AG04450 (cell line): ENCODE measurements at places on chromosomes 3 and 15.

- DNase-seq: no peak
Observed at GRCh38 chr3:169640467-169641148, 22.9 kb downstream of the MECOM start.

DNA sequence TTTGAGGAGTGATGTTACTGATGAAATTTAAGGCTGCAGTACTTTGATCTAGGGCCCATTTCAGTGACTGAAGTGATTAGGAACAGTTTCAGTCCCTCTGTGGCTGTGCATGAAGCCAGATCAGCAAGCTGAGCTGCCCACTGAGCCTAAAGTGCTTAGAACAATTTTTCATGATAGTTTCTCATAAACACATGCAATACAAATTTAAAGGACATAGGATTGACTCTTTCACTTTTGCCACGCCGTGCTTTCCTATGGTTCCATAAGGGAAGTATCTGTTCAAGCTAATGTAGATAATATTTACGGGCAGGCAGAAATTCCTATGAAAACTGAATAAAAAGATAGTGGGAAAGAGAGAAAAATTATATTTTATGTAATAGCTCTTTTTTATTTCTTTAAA is 10.6 kb downstream of the ANKUB1 start:
- DNase-seq: no peak

GRCh38 chr3:95277613-95278012 is 1214.8 kb downstream of the NSUN3 start:
- DNase-seq: no peak

- no peak for DNase-seq
Observed at GRCh38 chr3:59609657-59610348, 560.0 kb upstream of the CFAP20DC start.

DNA sequence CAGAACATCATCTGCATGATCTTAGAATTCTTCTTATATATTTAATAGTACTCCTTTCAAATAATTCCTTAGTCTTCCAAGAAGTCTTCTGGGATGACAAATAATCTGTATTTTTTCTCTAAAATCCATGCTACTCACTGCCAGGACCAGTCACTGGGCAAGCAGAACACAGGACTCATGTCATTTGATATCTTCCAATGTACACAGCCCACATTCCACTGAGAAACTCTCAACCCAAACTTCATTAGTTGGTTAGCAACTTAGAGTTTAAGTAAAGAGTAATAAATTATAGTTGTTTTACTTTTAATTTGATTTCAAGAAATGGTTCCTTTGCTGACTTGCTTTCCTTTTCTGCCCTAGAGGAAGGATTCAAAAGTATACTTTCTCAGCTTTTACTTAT is 317.0 kb downstream of the VGLL3 start:
- no peak for DNase-seq

- DNase-seq: no peak
Observed at GRCh38 chr15:25803541-25803940, 59.6 kb downstream of the ATP10A start.

- no peak for DNase-seq
Observed at GRCh38 chr15:29612701-29613100, 209.6 kb downstream of the TJP1 start.

- no peak for DNase-seq
Observed at GRCh38 chr3:54424292-54424691, 301.9 kb downstream of the CACNA2D3 start.

DNA sequence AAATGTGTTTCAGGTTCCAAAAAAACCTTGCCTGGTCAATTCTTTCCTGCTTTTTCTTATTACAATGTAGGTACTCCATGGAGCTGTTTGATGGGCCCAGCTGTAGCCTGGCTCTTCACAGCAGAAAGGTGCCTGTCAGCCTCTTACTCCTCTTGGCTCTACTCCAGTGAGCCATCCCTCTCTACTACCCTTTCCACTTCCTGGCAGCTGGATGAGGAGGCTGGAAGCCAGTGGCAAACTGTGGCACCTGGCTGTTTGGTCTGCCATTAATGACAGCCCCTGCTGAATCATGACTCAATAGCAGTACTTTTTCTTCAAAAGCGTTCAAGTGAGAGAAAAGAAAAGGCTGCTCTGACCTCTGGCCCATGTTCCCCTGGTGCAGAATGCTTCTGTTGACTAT is 618.1 kb downstream of the PYDC2 start:
- no peak for DNase-seq

- DNase-seq: no peak
Observed at GRCh38 chr3:63912768-63913588, 795 bp upstream of the SCAANT1 start.

- DNase-seq: peak; percentile 64
Observed at GRCh38 chr15:43465100-43465499, 27.9 kb downstream of the TP53BP1 start.

- peak; percentile 42 for DNase-seq
Observed at GRCh38 chr15:52679232-52680040, at the start of gene ATOSA. Gene ATOSA, minus strand, starts transcription at chr15:52679388. Its CDS starts 1,367 bp downstream, at chr15:52678021.

GRCh38 chr3:73206030-73206429 is 144.6 kb downstream of the EBLN2 start:
- DNase-seq: no peak

GRCh38 chr15:50262533-50262932 is 3.0 kb downstream of the HDC start:
- no peak for DNase-seq

DNA sequence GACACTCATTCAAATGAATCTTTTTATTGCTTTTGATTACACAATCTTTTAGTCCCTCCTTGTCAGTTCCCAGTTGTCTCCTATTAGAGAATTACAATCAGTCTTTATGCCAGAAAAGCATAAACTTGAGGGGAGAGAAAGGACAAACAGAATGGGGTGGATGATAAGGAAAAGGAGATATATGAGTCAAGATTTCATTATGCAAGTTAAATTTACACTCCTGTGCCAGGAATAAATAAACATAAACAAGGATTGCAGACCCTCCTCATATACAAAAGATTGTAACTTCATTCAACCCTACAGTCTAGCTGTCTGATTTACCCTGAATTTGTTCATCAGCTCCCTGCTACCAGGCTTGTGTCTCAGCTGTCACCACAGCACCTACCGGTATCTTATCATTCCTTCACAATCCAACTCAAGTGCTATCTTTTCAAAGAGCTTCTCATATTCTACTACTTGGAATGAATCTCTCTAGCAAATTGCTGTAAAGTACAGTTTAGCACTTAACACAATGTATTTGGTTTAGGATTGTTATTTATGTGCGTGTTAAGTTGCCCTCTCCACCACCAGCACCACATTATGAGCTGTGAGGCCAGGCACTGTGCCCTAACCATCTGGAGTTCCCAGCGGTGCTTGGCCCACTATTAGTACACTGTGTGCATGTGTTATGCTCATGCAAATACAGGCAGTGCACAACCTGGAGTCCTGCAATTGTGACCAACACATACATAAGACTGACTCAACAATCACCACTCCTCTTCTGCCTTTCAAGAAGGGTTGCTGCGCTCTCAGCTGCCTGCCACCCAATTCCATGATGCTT is 504.1 kb downstream of the TBL1XR1 start:
- DNase-seq: no peak

- DNase-seq: no peak
Observed at GRCh38 chr3:71194785-71195184, 388.7 kb downstream of the FOXP1 start.

- no peak for DNase-seq
Observed at GRCh38 chr3:105065895-105066839, 300.5 kb upstream of the ALCAM start.

DNA sequence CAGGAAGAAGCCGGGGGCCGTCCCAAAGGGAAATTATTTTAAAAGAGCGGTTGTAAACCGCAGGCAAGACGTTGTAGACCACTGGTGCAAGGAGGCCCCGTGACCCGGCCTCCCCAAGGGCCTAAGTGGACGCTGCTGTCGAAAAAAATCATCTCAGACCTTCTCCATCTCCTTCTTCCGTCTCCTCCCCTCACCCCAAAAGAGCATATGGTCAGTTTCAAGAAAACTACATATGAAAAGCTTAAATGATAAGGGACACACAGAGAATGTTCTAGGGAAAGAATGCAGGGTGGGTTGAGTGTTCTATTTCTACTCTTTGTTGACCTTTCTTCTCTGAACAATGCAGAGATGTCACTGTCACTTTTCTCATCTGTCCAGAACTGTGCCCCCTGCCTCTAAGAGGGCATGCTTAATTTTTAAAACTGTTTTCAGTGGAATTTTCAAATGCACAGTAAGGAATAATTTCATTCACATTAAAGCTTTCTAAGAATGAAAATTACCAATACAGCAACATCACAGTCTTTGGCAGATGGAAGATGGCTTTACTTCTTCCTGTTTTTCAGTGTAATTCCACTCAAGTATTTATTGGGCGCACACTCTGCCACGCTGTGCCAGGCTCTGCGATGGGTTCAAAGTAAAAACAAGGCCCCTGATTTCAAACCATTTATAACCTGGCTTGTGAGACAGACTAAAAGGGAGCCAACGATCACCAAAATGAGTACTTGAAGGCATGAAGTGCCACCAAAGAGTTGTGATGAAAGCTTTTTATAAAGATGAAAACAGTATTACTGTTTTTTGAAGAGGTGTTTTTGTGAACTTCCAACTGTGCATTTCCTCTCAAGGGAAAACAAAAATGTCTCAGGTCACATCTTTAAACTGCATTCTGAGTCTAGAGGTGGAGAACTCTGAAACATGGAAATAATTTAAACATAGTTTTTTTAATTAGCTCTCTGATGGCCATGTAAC is 891 bp upstream of the TOP2B start:
- DNase-seq: no peak

GRCh38 chr15:58458076-58458475 is 26.3 kb downstream of the LIPC start:
- no peak for DNase-seq

DNA sequence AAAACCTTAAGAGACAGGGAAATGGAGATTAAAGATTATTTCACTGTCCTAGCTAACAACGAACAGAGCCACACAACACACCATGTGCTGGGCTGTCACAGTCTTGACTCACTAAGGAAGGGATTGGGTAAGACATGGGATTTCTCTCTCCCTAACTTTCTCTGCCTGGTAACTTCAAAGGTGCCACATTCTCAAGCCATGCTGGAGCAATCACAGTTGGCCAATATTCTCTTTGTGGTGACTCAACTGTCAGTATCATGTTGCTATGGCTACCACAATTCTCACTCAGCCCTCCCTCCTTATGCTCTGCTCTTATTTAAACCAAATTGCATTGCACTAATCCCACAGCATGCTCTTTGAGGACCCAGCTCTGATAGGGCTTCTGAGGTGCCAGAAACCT is 74.0 kb downstream of the OXNAD1 start:
- DNase-seq: peak; percentile 90

DNA sequence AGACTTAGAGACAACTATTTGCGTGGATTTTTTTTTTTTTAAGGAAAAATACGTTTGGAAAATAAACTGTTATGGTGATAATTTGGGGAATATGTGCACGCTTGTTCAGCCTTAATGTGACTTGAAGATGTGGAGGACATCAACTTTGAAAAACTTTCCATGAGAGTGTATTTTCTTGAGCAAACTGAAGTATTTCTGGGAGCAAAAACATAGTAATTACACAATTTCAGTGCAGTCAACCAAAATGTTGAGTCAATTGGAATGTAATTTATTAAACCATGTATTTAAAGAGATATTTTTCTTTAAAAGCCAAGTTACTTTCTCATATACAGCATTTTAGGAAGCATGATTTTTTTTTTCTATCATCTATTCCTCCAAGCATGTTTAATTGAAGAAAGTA is 80.3 kb upstream of the FLNB start:
- DNase-seq: no peak
